ENCODE measurements at places on chromosomes 11 and 22.

GRCh38 chr22:35403356-35403755 lies 3.4 kb downstream of the MCM5 start:
- DNase-seq, result no peak

DNA sequence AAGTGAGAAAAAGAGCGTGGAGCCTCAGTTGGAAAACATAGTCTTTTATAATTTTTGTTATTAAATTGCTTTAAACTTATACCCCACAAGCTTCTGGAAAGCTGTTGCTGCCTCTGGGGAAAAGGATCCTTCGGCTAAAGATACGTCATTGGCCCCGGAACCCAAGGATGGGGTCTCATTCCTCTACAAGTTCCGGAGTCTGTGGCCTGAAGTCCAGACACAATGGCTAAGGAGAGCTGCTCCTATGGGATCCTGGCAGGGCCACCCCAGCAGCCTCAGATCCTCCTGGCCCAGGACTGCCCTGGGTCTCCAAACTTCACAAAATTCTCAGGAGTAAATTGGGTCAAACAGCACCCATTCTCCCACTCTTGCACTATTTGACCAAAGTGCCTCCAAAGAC lies 5.9 kb downstream of the WT1 start:
- no peak for DNase-seq

- DNase-seq, result no peak
Measured at GRCh38 chr11:33013755-33014154, 1.9 kb upstream of the DEPDC7 start.

DNA sequence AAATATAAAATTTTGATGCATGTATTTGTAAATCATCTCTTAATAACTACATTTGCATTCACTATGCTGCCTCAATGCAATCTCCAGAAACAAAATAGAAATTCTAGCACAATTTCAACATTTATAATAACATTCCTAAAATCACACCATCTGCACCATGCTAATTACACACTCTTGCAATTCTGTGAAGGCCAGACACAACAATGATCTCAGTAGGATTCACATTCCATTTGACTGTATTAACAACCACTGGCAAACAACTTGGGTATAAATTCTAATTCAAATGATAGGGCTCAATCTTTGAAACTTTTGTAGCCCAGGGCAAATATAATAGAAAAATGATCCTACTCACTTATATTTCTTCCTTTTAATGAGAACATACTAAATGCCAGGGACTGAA lies 25.9 kb downstream of the RAB6A start:
- DNase-seq, result no peak

GRCh38 chr11:122697636-122698167 lies 42.2 kb downstream of the UBASH3B start:
- no peak for DNase-seq

DNA sequence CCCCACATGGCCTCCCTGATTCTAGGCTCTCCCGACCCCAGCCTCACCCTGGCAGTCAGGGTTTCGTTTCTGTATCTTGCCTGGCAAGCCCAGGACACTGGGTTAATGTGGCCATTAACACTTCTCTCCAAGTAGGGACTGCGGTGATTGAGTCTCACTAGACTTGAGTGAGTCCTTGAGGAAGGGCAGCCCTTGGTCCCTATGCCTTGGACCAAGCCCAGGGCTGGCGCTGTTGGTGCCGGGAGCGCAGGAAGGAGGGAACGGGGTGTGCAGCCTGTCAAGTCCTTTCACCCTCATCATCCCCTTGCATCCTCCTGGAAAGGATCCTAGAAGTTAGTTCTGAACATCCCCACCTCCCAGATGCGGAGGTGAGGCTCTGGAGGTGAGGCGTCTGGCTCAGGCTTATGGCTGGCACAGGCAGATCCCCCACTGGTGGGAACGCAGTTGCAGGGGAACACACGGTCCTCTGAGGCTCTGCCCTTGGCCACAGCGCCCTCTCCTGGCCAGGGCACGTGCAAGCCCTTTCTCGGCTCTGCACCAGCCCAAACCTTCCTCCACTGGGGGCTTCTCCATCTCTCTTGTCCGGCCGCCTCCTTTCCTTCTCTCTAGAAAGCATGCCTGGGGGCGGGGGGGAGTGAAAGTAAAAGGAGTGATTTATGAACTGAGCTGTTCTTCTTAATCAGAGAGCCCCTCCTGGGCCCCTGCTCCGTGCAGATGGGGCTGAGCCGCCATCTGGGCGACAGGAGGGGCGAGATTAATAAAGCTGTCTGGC lies 56.7 kb downstream of the TP53I11 start:
- DNase-seq, result peak; percentile 57

- DNase-seq, result no peak
Measured at GRCh38 chr11:66322732-66323427, 6.0 kb upstream of the CD248 start.

DNA sequence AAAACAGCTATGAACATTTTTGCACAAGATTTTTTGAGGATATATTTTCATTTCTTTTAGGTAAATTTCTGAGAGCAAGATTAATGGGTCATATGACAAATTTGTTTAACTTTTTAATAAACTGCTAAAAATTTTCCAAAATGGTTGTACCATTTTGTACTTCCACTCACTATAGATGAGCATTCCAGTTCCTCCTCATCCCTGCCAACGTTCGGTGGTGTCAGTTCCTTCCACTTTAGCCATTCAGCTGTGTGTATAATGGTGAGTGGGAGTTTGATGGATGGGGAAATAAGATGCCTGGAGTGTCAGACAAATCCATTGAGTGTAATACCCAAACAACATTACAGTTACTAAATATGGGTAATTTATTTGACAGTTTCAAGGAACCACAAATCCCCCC lies 49.7 kb downstream of the MIAT start:
- DNase-seq, result no peak

DNA sequence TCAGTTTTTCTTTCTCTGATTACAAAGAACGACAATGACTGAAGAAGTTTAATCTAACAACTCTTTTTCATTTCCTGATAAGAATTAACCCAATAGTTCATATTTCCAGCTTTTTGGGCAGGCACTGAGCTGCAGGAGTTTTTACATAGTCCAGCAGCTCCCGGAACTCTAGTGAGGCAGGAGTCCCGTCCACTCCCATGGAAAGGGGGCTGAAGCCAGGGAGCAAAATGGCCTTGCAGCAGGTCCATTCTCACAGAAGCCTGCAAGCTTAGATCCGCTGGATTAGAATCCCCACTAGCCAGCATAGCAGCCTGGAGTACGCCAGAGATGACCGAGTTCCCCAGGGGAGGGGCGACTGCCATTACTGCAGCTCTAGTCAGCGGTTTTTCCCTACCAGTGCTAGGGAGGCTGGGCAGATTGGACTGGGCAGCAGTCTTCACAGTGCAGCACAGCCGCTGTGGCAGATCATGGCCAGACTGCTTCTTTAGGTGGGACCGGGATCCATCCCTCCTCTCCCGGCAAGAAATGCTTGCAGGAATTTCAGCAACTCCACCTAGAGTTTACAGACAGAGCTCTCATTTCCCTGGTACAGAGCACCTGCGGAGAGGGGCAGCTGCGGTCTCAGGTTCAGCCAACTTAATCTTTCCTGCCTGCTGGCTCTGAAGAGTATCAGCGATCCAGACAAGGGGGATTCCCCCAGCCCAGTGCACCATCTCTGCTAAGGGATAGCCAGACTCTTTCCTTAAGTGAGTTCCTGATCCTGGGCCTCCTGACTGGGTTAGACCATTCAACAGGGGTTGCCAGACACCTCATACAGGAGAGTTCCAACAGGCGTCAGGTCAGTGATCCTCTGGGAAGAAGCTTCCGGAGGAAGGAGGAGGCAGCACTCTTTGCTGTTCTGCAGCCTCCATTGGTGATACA lies 742 bp upstream of the CASP4 start:
- DNase-seq, result no peak

GRCh38 chr11:8593935-8594909 lies at the start of gene STK33:
STK33 (minus strand) TSS chr11:8594228; CDS start chr11:8474905, 119,323 bp downstream.
- peak; percentile 22 for DNase-seq

DNA sequence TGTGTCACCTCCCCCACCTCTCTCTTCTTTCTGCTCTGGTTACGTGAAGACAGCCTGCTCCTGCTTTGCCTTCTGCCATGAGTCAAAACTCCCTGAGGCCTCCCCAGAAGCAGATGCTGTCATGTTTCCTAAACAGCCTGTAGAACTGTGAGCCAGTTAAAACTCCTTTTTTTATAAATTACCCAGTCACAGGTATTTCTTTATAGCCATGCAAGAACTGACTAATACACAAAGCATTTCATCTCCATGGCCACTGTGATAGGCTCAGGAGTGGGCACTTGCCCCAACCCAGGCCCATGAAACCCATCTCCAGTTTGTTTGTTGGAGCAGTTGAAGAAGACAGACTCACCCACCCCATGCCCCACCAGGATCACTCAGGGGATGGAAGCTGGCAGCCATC lies 253.3 kb upstream of the ISX start:
- no peak for DNase-seq

- DNase-seq, result no peak
Measured at GRCh38 chr22:46581538-46582244, 38.5 kb upstream of the GRAMD4 start.

DNA sequence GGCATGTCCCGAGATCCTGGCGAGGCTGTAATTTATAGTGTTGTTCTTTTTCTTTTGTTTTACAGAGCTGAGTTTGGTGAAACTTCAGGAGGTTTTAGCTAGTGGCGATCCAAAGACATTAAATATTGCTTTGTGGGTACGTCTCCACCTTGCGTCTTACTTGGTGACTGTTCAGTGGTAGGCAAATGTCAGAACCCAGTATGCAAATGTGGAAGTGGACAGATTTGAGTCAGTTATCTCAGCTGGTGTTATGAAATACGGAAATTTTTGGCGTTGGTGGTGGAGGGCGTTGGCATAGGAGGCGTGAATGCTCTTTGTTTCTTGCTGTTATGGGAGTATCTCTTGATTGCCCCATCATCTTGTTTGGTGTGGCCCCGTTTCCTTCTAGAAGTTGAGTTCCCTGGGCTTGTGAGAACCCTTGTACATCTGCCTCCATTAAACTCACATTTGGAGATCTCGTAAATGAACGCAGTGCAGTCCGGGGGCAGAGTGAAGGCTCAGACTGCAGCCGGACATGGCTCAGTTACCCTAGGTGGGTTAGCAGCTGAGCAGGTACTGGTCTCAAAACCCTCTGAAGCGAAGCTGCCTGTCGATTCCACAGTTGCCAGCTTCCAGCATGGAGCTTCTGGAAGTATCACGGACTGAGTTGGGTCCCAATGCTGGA lies 39.9 kb downstream of the PTPRJ start:
- no peak for DNase-seq
